Activated naive CD4-positive, alpha-beta T cell (primary cell): ENCODE measurements at places on chromosomes 1 and 21.
A peak's percentile ranks its signal among the peaks of the same experiment; 100 is the strongest.

GRCh38 chr1:230429067-230429735 lies 3.1 kb upstream of the PGBD5 start:
- no peak for DNase-seq

- no peak for DNase-seq
These were observed 133.7 kb upstream of the RUNX3 start for GRCh38 chr1:25063591-25064416.

DNA sequence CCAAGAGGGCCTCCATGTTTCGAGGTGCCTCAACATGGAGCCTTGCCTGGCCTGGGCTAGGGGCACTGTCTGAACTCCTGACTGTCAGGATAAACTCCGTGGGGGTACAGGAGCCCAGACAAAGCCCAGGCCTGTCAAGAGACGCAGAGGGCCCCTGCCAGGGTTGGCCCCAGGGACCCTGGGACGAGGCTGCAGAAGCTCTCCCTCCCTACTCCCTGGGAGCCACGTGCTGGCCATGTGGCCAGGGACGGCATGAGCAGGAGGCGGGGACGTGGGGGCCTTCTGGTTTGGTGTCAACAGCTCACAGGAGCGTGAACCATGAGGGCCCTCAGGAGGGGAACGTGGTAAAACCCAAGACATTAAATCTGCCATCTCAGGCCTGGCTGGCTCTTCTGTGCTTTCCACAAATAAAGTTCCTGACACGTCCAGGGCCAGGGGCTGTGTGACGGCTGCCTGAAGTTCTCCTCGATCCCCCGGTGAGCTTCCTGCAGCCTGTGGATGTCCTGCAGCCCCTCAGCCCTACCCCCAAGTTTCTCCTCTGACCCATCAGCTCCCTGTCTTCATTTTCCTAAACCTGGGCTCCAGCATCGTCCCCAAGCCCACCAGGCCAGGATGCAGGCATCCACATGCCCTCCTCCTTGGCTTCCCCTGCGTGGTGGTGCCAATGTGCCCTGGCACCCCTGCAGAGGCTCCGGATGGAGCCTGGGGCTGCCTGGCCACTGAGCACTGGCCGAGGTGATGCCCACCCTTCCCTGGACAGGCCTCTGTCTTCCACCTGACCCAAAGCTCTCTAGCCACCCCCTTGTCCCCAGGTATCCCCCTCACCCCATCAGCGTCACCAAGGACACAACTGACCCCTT lies 12.8 kb upstream of the LRRC3 start:
- no peak for DNase-seq

DNA sequence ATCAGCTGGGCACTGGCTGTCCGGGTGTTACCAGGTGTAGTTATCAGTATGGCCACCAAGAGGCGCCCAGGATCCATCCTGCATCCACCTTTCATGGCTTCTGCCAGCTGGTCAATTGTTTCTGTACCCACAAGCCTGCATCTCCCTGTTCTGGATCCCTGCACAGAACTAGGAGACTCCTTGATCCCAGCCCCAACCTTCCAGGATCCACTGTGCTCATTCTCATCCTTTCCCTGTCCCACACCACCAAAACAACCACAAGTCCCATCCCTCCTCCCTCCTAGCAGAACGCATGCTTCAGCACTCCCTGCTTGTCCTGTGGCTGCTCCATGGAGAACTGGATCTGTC lies 27.2 kb upstream of the FOXE3 start:
- DNase-seq, result no peak

DNA sequence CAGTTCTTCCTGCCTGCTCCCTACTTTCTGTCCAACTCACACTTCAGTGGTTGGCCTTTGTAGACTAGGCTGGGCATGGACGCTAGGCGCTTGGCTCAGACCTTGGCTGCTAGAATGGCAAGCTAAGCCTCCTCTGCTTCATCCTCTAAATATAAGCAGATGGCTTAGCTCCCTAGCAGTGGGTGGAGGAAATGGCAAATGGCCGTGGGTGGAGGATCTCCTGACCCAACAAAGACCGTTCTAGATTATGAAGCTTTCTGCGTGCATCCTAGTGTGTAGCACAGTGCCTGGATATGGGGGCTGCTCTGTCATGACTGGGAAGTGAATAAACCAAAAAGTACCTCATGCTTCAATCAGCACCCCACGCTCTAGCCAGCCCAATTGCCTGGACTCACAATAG lies 10.4 kb upstream of the ETV3L start:
- no peak for DNase-seq

DNA sequence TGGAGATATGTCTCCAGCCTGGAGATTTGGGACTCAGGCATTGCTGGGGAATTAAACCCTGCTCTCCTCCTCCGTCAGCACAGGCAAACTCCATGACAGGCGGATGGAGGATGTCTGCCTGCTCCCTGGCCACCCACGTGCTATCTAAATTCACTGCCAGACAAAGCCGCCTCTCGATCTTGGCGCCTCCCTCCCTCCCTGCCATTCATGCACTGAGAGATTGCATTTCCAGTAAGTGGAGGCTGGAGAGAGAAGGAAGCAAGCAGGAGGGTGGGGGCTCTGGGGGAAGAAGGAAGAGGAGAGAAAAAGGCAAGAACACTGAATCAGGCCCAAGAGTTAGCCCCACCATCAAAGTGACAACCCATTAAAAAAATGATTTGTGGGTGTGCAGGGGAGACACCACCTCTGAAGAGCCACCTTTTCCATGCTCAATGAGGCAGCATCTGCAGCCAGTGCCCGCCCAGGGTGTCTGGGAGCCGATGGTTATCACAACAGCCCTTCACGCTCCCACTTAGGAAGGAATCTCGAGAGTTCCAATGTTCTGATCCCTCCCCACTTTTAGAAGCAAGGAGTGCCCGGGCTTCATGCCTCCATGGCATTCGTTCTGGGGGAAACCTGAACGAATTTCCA lies 183.0 kb downstream of the HIVEP3 start:
- DNase-seq, result no peak

GRCh38 chr1:185421485-185422107 lies 104.6 kb upstream of the IVNS1ABP start:
- no peak for DNase-seq

GRCh38 chr1:173044656-173045055 lies 6.1 kb downstream of the TNFSF18 start:
- no peak for DNase-seq

- no peak for DNase-seq
These were observed 553 bp downstream of the TTF2 start for GRCh38 chr1:117060441-117061317.

GRCh38 chr1:157170677-157171515 lies 32.7 kb upstream of the ETV3 start:
- peak; percentile 5 for DNase-seq

GRCh38 chr1:9687874-9688582 lies 36.5 kb downstream of the PIK3CD start:
- DNase-seq, result no peak

GRCh38 chr1:5819391-5820025 lies 172.7 kb downstream of the NPHP4 start:
- no peak for DNase-seq

DNA sequence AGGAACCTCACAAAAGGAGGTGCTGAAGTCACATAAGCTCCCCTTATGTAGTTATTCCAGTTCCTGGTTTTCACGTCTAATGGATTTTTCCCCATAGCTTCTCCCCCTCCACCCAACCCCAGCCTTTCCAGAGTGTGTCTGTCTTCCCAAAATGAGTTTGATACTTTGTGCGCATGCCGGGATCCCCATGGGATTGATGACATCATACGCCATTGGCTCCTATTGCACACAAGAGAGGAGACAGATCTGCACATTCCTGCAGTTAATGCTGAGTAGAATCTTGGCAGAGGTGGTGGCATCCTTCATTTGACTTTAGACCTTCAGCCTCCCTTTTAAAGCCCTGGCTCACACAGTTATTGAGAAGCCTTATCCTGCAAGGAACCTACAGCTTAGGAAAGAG lies 71.4 kb downstream of the DDR2 start:
- DNase-seq, result no peak

- DNase-seq, result no peak
These were observed 15.5 kb upstream of the JAK1 start for GRCh38 chr1:64981601-64982533.

DNA sequence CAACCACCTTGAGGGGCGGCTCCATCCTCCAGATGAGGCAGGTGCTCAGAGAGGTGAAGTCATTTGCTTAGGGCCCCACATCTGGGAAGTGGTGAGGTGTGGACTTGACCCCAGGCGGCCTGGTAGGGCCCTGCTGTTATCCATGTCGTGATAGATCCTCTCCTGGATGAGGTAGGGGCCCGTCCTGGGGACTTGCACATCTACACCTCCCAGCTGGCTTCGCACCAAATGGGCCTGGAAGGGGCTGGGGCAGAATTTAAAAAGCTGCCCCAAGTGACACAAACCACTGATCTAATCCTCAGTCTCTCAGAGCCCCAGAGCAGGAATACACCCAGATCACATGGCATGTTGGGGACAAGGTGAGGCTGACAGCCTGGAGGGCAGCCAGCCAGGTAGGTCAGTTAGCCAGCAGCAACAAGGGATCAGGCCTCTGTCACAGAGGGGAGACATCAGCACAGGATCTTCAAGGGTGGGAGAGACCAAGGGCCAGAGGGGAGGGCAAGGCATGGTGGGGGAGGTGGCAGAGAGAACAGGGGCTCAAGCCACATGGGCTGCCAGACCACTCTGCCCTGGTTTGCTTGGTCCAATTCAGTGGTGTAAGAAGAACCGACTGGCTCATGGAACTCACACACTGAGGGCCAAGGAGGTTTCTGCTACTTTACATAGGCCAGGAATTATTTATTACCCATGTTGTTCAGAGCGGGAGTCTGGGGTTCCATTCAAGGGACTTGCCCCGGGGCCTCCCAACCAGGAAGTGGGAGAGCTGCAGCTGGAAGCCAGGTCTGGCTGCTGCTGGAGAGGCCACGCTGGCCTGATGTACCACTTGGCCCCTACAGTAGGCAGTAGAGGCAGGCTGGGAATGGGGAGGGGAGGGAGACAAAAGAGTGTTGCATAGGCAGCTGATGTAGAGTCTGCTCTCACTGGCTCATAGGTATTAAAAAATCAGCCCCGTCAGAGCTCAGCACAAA lies 12.1 kb downstream of the LRP8 start:
- no peak for DNase-seq

GRCh38 chr1:39738622-39739366 lies at the start of gene PPIE:
TSS of gene PPIE (plus strand) at chr1:39738882. CDS start at chr1:39738901, 19 bp downstream.
- DNase-seq, result peak; percentile 86

DNA sequence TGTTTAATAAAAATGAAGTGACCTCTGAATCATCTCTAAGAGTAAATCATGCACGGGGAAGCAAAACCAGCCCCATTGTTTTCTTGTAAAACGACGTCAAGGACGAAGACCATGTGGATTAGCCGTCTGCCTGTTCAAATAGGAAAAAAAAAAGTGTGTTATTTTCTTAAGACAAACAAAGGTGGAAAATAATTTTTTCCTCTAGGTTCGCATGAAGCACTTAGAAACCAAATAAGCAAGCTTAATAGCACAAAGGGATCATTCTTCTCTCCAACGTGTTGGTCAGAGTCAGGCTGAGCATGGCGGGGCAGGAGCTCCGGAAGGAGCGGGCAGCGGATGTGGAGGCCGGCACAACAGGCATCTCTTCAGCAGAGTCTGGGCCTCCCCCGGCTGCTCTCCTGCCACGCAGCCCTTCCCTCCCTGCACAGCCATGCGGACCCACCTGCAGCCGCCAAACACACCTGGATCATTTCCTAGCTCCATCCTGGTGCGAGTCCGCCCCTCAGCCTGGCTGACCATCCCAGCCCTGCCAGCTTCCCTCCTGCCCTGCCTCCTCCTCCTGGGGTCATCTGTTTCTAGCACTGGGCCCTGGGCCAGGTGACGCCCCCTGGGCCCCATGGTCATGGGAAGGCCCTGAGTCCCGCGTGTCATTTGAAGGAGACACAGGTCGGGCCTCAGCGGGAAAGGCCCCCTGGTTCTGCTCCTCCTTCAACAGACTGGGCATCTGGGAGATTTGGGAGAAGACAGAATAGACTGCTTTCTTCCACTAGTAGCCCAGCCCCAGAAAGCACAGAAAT lies 40.2 kb downstream of the MX1 start:
- DNase-seq, result no peak

GRCh38 chr1:205309741-205310140 lies 11.8 kb downstream of the NUAK2 start:
- no peak for DNase-seq

GRCh38 chr1:117759535-117759934 lies 153.7 kb downstream of the TENT5C start:
- no peak for DNase-seq

DNA sequence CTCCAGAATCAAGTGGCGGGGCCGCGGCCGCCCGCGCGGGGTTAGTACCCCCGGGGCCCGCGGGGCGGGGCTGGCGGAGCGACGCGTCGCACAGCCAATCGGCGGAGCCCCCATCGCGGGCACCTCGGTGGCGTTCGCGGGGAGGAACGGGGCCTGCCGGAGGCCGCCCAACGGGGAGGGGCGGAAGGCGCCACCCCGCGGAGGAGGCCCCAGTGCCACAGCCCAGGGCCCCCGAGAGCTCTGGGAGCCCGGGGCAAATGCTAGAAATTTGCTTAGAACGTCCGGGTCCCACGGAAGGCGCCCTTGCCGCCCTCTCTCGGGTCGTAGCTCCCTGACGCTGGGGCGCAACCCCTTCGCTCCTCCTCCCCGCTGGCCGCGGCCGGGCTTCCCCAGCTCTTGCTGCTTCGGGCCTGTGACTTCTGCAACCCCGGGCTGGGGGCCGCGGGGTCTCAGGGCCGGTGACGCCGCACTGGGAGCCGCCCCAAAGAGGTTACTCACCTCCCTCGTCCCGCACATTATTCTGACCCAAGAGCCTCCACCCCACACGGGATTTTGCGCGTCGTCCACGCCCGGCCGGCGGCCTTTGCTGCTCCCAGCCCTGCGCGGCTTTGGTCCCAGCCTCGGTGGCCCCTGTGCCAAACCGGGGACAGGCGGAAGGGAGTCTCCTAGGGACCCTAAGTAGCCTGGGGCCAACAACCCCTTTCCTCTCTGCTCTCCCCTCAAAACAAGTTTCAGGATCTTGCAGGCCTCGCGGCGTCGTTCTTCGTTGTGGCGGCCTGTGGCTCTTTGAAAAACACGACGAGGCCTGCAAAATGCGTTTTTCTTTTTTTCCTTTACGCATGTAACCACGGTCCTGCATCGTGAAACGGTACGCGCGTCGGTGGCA lies at the start of gene RUNX3:
Gene RUNX3, minus strand, starts transcription at position 17 of the 886 bp plus-strand sequence. CDS start 408 bp downstream, outside the sequence.
- DNase-seq, result peak; percentile 84

DNA sequence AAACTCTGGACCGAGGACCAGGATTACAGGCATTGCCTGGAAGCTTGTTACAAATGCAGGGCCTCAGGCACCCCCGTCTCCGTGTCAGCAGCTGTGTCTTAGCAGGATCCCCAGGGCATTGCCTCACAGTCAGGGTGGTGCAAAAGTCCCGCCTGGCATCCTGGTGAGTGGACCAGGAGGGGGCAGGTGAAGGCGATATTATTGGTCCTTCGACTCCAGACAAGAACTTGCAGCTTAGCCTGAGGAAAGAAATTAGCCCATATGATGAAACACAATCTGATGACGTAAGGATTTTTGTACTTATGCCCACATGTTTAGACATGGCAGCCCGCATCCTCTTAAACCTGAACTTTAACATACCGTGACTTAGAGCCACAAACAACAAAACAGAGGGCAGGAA lies 40.8 kb downstream of the RSPH1 start:
- no peak for DNase-seq

DNA sequence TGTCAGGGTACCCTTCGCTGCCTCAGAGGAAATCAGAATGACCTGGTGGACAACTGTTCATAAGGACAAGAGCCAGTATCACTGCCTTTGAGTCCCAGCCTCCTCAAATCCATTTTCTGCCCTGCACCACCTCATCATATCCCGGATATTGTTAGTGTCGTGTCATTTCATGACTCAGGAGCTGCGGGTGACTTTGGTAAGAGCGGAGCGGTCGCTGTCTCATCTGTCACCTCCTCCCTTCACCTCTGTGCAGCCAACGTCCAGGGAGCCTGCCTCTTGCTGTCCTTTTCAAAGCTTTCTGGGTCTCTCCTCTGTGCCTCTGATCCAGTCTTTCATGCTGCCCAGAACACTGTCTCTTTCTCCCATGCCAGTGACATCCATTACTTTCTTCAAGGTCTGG lies 7.0 kb upstream of the C1orf198 start:
- DNase-seq, result no peak

- no peak for DNase-seq
These were observed 19.5 kb downstream of the ERG start for GRCh38 chr21:38478782-38479181.
